ENCODE measurements at places on chromosomes 16 and 17.

DNA sequence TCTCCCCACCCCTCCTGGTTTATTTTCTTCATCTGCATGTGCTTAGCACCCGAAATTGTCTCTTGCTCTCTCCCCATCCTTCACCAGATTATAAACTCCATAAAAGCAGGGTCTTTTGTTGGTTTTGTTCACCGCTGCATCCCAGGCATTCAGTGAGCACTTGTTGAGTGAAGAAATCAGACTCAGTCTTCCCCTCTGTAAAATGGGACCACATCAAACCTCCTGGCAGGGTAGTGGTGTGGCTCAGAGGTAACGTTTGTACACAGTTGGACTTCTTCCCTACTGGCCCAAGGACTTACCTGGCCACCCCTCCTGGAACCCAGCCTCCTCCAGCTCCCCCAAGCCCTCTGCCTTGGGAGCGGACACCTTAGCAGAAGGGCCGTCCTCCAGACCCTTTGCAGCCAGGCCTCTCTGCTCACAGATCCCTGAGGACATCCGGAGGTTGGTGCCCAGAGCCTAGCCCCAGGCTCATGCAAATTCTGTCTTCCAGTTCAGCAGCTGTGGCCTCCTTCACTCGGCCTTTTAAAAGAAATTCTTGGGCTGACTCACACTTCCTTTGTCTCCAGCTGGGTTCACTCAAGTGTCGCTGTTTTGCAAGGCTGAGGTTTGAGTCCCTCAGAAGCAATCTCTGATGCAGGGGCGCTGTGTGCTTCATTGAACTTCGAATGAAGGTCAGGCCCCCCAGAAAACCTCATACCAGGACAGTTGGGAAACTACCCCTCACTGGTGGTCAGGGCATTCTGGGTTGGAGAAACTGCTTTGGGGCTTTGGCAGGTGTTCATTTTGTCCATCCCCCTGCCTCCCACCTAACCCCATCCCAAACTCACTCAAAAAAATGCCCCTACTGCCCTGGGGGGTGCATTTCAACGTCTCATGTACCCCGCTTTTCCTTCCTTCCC, 16.8 kb upstream of the RMI2 start:
- DNase-seq: peak; percentile 50

- no peak for DNase-seq
These were observed 26.9 kb downstream of the TK2 start for GRCh38 chr16:66522816-66523590.

DNA sequence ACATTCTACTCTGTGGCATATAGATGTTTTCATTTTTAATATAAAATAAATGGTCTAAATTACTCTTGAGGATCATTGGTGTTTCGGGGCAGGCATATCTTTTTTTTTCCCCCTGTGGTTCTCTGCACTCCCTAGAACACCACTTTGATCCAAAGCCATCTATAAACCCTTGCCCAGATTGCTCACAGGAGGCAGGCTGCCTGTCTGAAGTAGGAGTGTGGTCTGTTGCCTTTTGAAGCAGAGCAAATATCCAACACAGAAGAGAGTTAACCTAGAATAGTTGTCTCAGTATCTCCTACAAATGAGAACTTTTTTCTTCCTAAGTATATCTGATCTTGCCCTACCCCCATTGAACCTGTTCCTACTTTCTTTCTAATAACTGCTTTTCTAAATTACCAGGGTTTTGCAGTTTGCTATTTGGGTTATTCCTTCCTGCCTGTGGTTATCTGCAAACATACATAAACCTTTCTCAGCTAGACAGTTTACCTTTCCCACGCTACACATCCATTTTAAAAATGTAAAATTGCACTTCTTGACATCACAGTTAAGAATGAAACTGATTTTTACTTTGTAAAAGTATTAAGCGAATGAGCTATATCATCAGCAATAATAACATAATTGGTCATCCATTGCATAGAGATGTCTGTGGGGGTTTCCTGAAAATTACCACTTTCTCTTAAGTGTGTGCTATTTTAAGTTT, 4.7 kb upstream of the CMTM1 start:
- no peak for DNase-seq

GRCh38 chr16:48300391-48300856, 53.1 kb upstream of the ABCC11 start:
- DNase-seq: no peak

GRCh38 chr16:324451-325334, 27.8 kb downstream of the AXIN1 start:
- DNase-seq: no peak

- no peak for DNase-seq
These were observed 172.3 kb downstream of the C16orf78 start for GRCh38 chr16:49545741-49546448.

DNA sequence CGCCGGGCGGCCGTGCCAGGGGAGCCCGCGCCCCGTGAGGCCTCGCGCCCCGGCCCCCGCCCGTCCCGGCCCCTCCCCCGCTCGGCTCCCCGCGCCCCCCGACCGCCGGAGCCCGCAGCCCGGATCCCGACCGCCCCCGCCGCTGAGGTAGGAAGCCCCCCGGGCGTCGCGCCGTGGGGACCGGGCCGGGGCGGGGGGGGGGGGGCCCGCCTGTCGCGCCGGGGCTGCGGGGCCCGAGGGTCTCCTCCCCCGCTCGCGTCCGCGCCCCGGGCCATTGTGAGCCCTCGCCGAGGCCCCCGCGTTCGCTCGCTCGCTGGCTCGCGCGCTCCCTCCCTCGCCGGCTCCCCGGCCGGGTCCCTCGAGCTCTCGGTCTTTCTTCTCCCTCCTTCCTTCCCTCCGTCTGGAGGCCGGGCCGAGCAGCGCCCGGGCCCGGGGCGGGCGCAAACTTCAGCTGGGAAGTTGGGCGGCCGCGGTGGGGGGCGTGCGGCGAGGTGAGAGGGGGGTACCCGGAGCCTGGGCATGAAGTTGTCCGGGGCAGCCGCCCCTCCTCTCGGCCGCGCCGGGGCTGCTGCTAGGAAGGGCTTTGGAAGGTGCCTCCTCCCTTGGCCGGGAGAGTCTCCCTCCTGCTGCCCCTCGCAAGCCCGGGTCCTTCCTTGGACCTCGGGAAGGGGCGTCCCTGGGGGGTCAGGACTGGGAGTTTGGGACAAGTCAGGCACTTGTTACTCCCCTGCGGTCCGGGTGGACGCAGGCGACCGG, 419 bp downstream of the GLIS2 start:
- DNase-seq: no peak

DNA sequence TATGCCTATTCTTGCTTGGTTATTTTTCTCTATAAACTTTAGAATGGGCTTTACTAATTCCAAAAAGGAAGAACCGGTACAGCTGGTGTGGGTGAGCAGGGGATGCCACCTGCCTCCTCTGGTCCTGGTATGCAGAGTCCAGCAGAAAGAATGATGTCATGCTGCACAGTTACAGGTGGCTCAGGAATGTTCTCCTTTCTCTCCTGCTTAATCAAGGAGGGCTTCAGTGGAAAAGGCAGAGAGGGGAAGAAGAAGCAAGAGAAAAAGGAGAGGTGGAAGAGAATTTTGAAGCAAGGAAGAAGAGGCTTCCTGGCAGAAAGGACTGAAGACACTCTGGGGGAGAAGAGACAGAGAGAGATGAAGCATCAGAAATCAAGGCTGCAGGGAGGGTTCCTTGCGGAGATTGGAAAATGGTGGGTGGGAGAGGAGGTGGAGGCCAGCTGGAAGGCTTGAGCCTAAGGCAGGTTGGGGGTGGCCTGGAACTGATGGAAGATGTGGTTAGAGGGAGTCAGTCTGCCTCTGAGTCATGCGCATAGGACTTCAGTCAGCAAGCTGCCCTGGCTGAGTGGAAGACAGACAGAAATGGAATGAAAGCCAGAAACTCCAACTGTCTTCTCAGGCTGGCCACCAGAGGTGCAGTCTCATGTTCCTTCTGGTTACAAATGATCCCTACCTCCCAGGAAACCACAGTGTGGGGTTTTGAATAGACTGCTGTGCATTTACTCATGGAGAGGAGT, 64.6 kb upstream of the CRHR1 start:
- no peak for DNase-seq

- DNase-seq: no peak
These were observed 9.4 kb upstream of the ENGASE start for GRCh38 chr17:79065105-79065670.

GRCh38 chr17:67021196-67021595, 23.2 kb upstream of the CACNG1 start:
- no peak for DNase-seq

GRCh38 chr17:65328567-65328966, 191.4 kb downstream of the RGS9 start:
- no peak for DNase-seq

DNA sequence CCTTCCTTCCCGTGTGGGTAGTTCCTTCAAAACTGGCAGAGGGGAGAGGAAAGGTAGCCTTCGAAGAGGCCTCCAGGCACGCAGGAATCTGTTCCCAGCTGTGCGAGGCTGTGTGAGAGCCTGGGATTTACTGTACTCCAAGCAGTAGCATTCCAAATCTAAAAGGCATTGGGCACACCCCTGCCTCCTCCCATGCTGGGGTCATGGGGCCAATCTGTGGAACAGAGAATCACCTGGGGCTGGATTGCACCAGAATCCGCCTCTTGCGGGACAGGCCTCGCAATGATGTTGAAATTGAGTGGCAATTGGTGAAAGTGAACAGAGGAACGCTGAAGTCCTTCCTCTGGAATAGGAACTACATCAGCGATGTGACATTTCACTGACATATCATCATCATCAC, 72.5 kb upstream of the IRX3 start:
- no peak for DNase-seq

DNA sequence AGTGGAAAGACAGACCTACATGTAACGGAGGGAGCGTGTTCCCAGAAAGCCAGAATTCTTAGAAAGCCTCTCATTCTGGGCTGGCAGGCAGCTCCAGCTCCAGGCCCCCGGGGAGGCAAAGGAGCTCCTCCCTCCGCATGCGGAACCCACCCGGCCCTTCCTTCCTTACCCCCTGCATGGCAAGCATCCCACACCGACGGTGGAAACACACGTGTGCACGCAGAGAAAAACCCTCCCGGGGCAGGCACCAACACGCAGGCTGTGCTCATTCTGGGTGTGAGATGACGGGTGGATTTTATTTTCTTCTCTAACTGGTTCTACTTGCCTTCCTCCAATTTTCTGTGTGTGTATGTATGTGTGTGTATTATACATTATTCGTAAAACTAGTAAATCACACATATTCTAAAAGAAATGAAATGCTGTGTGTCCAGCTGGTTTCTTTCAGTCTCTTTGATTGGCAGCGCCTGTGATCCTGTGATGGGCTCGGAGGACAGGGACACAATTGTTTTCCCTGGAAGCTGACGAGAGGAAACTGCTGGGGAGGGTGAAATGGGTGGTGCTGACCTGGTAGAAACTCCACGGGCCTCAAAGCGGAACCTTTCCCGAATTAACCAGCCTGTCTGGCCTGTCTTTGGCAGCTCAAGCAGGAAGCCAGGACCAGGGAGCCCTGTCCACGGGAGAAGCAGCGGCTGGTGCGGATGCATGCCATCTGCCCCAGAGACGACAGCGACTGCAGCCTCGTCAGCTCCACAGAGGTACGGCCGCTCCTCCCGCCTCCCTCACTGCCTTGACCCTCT, 22.2 kb downstream of the CARD14 start:
- DNase-seq: no peak

- DNase-seq: no peak
These were observed 22.5 kb downstream of the DNAI2 start for GRCh38 chr17:74296548-74296936.

GRCh38 chr17:9074131-9074530, 52.8 kb downstream of the NTN1 start:
- DNase-seq: no peak

- no peak for DNase-seq
These were observed 43.3 kb downstream of the HAPSTR1 start for GRCh38 chr16:9134739-9135138.

GRCh38 chr16:19417640-19418039, at the start of gene TMC5:
TMC5 (plus strand) TSS chr16:19417883; CDS start chr16:19440039, 22,156 bp downstream.
- no peak for DNase-seq

- DNase-seq: no peak
These were observed 11.6 kb downstream of the HSBP1 start for GRCh38 chr16:83819361-83819760.

GRCh38 chr17:81331527-81332043, 36.5 kb upstream of the SLC38A10 start:
- DNase-seq: no peak

DNA sequence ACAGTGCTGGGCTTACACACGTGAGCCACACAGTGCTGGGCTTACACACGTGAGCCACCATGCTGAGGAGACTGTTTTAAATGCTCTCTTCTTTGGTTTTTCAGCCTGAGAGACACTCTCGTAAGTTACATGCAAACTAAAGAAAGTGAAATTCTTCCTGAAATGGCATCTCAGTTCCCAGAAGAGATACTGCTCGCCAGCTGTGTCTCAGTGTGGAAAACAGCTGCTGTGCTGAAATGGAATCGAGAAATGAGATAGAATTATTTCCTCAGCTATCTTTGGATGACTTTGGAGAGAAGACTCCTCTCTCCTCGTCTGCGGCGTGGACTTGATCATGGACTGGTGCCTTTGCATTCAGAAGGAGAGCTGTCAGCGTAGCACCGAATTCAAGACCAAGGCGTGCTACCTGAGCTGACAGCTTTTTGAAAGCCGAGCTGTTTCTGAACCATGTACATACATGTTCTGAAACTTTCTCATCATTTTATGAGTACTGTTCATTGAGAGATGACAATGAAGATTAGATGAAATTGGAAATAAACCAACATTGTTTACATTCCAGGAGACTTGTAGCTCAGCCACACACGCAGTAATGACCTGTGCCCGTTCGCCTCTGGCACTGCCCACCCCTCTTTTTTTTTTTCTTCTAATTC, 21.6 kb upstream of the ENDOV start:
- no peak for DNase-seq

DNA sequence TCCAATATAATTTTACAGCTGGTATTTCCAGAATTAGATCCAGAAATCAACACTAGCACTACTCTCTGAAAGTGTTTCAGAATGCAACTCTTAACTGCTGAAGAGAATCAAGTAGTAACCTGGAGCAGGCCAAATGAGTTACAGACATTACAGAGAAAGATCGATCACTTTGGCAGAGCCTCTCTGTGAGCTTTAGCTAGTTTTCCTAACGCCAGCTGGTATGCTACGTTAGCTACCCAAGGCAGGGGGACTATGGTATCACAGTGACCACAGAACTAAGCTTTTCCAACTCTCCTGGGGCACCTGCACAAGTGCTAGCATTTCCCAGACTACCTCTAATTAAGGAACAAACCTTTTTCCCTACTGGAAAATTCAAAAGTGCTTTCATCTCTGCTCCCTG, 30.4 kb downstream of the TRAF4 start:
- no peak for DNase-seq

DNA sequence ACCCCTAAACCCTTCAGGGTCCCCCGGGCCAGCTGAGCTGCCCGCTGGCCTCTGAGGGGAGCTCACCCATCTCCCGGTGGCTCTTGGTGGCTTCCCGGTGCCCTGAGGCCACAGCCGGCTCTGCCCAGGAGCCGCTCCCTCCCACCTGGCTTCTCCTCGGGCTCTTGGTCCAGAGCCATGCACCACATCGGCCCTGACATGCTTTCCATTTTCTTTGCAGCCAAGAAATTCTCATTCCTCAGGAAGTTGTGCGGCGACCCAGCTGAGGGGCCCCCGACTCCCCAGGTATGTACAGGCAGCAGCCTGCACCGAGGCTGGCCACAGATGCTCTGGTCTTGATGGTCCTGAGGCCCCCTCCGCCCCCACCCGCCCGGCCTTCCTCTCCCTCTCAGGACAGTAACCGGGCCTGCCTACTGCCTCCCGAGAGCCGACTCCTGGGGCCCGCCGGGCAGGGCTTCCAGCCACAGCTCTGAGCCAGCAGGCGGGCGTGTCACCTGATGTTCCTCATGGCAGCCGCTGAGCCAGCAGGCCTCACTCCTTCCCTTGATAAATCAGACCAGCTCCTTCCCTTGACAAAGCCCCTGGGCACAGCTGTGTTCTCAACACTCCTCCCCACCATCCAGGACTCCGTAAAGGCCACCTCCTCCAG, 28.4 kb upstream of the ZFPM1 start:
- no peak for DNase-seq

- no peak for DNase-seq
These were observed 174.8 kb upstream of the FOXF1 start for GRCh38 chr16:86335266-86336172.
